GM19239 (cell line): ENCODE measurements at places on chromosomes 7 and 10.

DNA sequence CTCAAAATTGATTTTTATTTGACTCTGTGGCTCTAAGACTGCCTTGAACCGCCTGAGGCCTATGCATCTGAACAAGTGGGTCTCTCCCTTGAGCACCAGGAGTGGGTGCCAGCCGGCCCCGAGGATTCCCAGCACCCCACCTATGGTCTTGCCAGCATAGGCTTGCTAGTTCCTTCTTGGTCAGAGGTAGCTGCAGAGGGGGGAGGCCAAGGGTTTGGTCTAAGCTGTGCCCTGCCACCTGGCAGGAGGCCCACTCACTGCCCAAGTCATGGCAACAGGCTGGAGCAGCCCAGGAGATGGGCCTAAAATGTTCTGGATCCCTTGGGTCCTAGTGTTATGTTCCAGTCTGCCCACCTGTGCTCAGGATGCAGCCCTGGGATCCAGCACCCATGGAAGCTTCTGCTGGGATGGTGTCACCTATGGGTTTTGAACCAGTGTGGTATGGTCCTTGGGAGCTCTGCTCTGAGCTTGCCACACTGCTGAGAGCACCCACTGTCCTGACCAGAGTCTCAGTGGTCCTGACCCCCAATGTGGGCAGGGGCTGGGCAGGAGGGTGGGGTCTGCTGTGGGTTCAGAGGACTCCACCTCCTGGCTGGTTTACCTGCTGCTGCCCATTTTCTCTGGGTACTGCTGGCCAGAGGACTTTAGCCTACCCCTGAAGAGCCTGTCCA lies 12.6 kb downstream of the YKT6 start:
- DNase-seq: no peak

- no peak for DNase-seq
These were observed 7.0 kb downstream of the KNDC1 start for GRCh38 chr10:133166828-133167692.

DNA sequence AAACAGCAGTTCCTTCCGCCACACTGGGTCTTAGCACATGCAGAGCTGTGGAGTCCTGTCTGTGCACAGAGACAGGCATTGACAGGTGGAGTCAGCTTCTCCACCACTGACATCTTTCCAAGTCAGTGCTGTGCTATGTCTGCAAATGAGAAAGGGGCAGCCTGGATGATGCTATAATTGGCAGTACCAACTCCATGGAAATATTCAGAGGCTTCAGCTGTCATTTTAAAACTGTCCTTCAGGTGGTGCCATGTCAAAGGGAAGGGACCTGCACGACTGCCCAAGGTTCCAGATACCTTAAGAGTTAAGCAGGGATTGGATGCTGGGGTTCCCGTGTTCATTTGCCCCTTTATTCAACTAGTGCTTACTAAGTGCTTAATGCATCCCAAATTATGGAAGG lies 258.0 kb upstream of the PRKCQ start:
- DNase-seq: no peak

GRCh38 chr7:132836746-132837145 lies 245.1 kb downstream of the CHCHD3 start:
- no peak for DNase-seq

DNA sequence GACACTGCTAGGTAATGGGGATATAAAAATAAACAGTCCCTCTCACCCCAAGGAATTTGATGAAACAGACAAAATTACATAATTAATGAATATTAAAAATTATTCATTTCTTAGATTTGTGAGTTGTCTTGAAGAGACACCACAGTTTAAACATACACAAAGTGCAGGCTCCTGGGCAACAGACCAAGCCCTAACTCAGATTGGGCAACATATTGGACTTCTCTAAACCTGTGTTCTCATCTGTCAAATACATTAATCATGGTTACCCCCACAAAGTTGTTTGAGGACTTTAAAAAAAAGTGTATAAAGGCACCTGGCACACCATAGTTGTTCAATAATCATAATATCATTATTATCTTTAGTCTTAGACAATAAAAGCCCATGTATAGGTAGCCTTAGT lies 62.5 kb upstream of the CAPZA2 start:
- DNase-seq: no peak

DNA sequence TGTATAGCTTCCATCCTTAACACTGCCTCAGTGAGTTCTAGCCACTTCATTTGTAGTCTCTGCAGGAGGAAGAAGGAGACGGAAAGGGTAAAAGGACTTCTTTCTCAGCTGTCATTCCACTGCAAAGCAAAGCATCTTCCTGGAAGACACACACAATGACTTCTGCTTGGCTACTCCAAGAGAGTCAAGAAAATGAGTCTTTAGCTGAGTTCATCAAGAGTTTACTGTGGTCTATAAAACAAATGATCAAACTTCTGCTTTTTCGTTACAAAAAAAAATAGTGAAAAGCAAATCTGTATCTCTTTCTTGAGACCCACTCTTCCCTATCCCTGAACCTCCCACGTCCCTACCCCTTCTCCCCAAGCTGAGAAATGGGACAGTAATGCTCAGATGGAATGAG lies 205.0 kb upstream of the AHR start:
- DNase-seq: no peak

- DNase-seq: no peak
These were observed 3.1 kb downstream of the PARD3 start for GRCh38 chr10:34811968-34812514.

- no peak for DNase-seq
These were observed 37.7 kb upstream of the R3HCC1L start for GRCh38 chr10:98096731-98097130.
